Cortex of kidney (tissue), 1 donor: ENCODE measurements at places on chromosomes 12 and 14.

DNA sequence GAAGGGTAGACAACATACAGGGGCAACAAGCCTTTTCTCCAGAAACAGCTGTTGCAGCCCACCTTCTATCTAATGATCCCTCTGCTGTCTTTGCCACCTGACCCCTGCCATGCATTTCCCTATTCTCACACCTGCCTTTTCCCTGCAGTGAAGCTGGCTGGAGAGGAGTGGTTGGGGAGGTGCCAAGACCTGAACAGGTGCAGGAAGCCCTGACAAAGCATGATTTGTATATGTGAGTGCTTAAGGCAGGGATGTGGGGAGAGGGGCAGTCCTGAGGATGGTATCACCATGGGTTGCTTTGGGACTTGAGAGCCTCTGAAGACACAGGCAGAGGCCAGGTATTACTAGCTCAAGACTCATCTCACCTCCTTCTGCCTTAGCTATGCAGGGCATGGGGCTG is 2.9 kb upstream of the PFDN5 start:
- DNase-seq, result no peak

- no peak for DNase-seq
Measured at GRCh38 chr12:50739611-50740010, 24.3 kb upstream of the ATF1 start.

- DNase-seq, result no peak
Measured at GRCh38 chr12:75953312-75953906, 78.2 kb downstream of the PHLDA1 start.

DNA sequence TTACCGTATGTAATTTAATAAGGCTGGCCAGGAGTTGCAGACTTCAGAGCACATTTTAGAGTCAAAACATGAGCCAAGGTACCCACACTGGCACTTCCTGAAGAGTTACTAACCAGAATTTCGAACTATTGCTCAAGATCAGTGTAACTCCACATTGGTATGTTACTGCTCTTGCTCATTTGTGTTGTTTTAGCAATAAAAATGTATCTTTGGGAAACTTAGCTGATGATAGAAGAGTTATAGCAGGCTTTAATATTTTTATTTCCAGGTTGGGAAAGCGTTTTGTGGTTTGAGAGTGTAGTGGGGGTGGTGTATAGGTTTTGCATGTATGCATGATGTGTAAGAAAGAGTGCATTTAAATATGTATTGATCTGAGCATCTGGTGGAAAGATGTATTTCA is 96.6 kb downstream of the SCN8A start:
- no peak for DNase-seq

- DNase-seq, result no peak
Measured at GRCh38 chr12:33703221-33703620, 263.6 kb upstream of the SYT10 start.

GRCh38 chr12:50051101-50051806 is 6.1 kb upstream of the ASIC1 start:
- no peak for DNase-seq

DNA sequence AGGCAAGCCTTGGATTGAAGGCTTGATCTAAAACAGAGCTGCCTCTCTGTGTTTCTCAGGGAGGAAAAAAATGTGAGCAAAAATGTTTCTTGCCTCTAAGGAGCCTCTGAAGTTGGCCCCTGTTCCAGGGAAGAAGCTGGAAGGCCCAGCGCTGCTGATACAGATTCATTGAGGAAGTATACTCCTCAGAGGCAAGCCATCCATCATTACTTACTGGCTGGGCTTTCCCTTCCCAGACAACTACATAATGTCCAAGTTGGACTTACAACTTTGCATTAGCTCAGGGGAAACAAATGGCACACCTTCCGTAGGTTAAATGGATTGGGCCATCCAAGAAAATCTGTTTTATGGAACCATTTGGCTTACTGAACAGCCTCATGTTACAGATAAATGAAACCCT is 263.7 kb upstream of the SEL1L start:
- DNase-seq, result no peak

DNA sequence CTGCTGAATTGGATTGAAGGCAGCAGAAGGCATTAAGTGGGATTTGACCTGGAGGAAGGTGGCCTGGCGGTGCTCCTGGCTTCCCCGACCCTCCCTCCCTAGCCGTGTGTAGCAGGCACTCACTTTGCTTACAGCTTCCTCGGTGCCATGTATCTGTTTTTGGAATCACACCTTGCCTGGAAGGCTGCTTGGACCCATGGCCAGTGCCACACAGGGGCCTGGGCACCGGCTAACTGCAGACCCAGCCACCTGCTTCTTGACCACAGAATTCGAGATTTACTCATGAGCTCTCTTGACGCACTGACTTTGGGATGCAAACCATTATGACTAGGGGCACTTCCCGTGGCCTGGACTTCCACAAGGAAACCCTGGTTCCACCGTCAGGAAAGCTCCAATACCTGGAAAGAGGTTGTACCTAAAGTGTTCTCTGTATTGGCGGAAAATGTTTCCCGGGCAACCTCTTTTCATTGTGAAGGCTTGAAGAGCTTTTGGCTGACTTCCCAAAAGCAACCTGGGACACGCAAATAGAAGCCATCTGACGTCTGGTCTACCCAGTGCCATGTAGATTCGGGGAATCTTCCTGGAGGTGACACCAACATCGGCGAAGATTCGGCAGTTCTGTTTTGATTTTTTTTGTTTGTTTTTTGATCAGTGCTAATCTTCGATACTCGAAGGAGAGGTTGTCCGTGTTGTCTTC is 125.6 kb upstream of the RTL1 start:
- DNase-seq, result no peak

- DNase-seq, result no peak
Measured at GRCh38 chr12:95942524-95943329, at the start of gene CCDC38. Gene CCDC38 (minus strand): TSS chr12:95942614. CDS start chr12:95936509, 6,105 bp downstream.

GRCh38 chr14:95725685-95726336 is 11.9 kb upstream of the TCL1A start:
- no peak for DNase-seq

DNA sequence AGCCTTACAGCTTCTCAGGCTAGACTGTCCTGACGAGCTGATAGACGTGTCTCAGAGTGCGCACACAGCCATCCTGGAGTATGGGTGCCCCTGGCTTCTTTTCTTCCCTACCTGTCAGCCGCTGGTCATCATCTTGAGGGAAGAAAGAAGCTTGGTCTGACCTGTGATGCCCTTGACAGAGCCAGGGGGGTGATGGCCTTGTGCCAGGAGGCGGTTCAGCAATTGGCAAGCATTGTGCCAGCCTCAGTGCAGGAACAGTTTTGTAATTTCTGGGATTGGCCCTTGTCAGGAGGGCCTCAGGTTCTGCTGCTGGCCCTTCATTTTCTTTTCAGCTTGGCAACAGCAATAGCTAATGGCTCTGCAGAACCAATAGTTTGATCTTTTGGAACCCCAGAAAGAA is 80.1 kb downstream of the ADCK1 start:
- no peak for DNase-seq

GRCh38 chr12:123929946-123930583 is 42.6 kb downstream of the CCDC92 start:
- no peak for DNase-seq

DNA sequence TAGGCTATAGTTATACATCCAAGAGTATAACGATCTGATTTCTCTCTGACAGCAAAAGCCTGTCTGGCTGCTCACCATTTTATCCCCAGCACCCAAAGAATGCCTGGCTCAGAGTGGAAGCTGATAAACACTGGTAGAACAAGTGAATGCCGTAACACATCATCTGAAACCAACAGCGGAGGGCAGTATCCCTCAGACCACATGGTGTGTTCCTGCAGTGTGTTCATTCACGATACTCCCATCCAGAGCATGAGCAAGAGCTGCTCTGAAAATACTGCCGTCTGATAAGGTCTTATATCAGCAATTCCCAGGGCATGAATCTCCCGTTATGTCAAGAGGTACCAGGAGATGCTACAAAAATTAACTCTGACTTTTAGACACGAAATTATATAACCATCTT is 95.9 kb downstream of the TTC7B start:
- no peak for DNase-seq

- DNase-seq, result no peak
Measured at GRCh38 chr12:115437061-115437567, 753.1 kb upstream of the TBX3 start.

- DNase-seq, result no peak
Measured at GRCh38 chr14:68249661-68250451, 430.3 kb downstream of the RAD51B start.

GRCh38 chr12:90410962-90411361 is 544.0 kb downstream of the CCER1 start:
- DNase-seq, result no peak
